ENCODE measurements at places on chromosomes 5 and 9.

DNA sequence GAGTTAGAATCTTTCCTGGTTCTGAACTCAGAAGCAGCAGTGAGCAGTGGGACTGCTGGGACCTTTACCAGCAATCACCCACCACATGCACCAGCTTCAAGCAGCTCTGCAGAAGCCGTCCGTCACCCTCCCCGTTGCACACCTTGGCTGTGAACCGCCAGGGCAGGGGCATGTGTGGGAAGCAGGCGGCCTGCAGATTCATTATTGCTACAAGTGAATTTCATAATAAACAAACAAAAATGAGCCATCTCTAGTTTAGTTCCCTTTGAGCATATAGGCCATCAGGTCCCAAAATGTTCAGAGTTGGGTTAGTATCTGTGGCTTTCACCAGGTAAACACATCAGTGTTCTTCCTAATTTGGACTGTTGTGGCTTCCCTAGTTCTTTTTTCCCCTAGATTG is 17.5 kb downstream of the PALM2AKAP2 start:
- no peak for DNase-seq

DNA sequence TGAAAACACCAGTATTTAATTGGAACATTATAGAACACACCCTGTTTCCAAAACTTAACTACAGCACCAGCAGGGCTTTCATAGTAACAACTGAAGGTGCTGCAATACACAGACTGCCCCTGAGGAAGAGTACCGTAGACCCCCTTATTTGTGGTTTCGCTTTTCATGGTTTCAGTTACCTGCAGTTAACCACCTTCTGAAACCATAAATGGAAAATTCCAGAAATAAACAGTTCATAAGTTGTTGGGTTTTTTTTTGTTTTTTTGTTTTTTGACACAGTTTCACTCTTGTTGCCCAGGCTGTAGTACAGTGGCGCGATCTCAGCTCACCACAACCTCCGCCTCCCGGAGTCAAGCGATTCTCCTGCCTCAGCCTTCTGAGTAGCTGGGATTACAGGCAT is 9.5 kb upstream of the GLDC start:
- DNase-seq, result no peak

GRCh38 chr5:116652196-116652729 is 77.6 kb upstream of the SEMA6A start:
- peak; percentile 20 for DNase-seq

DNA sequence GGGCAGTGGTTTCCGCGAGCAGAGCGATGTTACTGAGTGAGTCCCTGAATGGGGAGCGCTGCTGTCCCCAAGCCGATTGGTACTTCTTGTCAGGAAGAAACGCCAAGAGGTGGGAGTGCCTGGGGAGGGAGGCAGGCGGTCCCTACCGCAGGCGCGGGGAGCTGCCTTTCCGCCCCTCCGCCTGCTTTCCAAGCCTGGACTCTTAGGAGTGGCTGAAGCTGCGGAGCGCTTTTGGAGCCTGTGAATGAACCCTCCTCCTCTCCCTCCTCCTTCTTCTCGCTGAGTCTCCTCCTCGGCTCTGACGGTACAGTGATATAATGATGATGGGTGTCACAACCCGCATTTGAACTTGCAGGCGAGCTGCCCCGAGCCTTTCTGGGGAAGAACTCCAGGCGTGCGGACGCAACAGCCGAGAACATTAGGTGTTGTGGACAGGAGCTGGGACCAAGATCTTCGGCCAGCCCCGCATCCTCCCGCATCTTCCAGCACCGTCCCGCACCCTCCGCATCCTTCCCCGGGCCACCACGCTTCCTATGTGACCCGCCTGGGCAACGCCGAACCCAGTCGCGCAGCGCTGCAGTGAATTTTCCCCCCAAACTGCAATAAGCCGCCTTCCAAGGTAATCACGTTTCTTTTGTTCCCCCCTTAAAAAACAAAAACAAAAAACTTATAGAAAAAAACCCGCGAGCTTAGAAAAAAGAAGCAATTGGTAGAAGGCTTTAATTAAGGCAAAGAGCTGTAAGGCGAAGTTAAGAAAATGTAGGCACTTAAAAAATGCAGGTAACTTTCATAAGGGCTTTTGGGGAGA is at the start of gene VCAN:
VCAN (plus strand) TSS at position 340 of the 808 bp plus-strand sequence. CDS start 11,775 bp downstream, outside the sequence.
- peak; percentile 78 for DNase-seq

- no peak for DNase-seq
Observed at GRCh38 chr9:123426406-123426805, 70.4 kb downstream of the CRB2 start.

DNA sequence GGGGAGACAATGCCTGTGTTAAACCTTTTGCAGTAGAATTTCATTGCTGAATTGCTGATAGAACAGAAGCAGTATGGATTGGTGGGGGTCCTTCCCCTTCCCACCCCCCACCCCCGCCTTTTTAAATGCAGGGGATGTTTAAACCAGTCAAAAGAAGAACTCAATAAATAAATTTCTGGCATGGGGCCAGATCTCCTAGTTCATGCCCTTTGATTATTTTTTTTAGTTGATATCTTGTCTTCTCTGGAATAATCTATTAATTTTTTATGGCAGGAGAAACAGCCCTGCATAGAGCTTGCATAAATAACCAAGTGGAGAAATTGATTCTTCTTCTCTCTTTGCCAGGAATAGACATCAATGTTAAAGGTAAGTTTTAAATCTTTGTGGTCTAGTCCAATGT is 72.8 kb downstream of the SLF1 start:
- DNase-seq, result no peak

DNA sequence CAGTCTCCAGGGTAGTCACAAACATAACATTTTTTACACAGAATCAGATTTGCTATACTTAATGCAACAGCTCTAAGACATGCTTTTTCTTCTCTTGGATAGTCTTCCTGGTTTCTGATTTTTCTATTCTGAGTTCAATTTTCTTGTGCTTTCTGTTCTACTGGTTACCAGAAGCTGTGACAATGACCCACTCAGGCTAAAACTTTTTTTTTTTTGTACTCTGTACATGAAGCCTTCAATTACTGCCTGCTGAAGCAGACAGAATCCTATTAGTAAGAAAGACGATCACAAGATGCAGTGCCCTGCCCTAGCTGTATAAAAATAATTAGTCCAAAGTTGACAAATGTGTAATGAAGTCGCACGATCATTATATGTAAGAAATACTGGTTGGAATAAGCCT is 231.1 kb upstream of the TBCA start:
- DNase-seq, result no peak

- DNase-seq, result no peak
Observed at GRCh38 chr9:70962761-70963440, 158.5 kb downstream of the TRPM3 start.

- DNase-seq, result no peak
Observed at GRCh38 chr5:104171958-104172690, 609.5 kb upstream of the NUDT12 start.

- DNase-seq, result no peak
Observed at GRCh38 chr5:79059674-79060073, 9.8 kb downstream of the DMGDH start.

DNA sequence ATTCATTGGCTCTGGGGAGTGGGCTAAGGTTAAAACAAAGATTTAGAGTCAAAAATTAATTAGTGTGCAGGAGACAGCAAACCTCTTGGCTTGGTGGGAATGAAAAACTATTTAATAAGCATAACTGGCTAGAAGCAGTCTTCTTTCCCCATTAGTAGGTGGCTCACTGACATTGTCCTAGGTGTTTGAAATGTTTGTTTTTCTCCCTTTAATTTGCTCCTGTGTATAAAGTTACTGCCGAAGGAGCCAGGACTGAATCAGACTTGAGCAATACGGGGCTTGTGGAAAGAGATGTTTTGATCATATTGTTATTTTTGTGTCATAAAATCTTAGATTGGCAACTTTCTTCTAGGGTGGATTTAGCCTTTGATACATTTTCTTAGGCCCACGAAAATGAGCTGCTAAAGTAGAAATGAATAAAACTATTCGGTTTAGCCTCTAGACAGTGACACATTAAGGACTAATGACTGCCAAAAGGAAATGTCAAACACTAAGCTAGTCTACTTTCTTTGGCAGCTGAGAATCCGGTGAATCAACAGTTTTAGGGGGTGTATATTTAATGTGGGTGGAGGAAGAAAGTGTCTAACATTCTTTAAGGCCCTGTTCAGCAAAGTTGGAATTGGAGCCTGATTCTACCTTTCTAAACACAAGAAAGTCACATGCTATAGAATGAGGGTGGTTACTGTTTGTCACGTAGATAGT is 30.2 kb downstream of the LRRTM2 start:
- peak; percentile 22 for DNase-seq

DNA sequence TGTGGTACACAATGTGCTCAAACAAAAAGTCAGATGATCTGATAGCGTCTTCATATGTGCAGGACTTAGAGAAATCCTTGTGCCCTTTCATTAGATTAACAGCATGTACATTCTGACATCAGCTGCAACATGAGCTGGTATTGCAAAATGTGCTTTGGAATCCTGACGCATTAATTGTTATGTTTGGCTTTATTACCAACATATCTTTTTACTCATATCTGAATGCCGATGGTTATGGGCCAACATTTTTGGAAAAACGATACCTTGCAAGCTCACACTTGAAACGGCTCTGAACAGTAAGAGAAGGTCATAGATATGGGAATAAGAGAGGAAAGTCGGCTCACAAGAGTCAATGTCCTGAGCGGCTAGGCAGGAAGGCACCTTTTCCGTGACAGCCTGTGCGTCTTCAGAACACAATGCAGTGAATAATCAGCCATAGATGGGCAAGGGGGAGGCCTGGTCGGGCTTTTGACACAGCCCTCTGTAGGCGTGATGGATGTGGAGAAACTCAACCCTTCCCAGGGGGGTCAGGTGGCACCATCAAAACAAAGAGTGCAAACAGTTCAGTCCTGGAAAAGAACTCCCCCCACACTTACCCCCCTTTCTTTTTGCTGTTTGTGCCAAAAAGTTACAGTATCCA is 36.4 kb upstream of the GAS1 start:
- no peak for DNase-seq

- DNase-seq, result peak; percentile 97
Observed at GRCh38 chr5:132090107-132090506, 16.5 kb downstream of the CSF2 start.

DNA sequence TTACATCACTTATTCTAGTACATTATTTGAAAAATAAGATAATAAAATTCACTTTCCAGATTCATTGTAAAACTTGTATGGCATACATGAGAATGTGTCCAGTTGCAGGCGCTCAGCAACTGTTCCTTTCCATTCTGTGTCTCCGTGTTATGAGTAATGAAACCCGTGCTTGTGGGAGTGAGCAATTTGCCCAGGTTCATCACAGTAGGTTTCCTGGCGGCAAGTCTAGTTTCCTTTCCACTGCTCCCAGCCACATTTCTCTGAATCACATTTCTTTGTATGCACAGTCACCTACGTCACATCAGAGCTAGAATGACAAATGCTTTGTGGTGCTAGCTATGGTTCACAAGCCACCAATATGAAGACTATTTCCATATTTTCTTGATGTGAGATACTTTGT is 39.9 kb downstream of the MOCS2 start:
- DNase-seq, result peak; percentile 84

- no peak for DNase-seq
Observed at GRCh38 chr9:98602839-98603500, 105.8 kb downstream of the GABBR2 start.

GRCh38 chr5:42949348-42950115 is 90.6 kb downstream of the ANXA2R start:
- DNase-seq, result no peak

GRCh38 chr5:147481874-147482705 is 27.8 kb downstream of the DPYSL3 start:
- DNase-seq, result peak; percentile 61

- DNase-seq, result peak; percentile 39
Observed at GRCh38 chr9:4126996-4127395, 172.9 kb downstream of the GLIS3 start.

DNA sequence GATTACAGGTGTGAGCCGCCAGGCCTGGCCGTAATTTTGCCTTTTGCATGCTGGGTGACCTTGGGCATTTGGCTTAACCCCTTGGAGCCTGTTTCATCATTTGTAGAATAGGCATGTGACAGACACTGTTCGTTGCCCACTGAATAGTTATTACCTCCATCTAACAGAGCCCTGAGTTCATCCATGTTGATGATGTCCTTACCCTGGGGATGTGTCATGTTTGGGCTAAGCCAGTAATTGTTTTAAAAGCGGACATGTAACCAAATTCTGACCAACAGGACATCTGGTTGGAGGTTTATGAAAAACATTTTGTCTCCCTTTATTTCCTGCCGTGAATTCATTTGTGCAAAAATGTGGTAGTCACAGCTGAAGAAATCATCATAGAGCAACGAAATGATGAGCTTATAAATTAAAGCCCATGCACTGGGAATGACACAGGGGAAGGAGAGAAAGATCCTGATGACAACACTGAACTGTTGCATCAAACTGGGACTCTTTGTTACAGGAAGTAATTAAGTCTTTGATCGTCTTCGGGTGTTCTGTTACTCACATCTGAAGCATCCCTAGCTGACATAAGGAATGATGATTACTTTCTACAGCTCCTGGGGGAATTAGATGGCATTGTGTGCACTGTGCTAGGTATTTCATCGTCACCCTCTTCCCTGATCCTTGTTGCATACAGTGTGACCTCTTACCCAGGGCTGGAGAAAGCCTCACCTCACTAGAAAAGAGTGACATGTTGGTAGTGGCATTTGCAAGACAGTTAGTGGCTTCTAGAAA is 117.8 kb downstream of the FGF18 start:
- DNase-seq, result no peak

DNA sequence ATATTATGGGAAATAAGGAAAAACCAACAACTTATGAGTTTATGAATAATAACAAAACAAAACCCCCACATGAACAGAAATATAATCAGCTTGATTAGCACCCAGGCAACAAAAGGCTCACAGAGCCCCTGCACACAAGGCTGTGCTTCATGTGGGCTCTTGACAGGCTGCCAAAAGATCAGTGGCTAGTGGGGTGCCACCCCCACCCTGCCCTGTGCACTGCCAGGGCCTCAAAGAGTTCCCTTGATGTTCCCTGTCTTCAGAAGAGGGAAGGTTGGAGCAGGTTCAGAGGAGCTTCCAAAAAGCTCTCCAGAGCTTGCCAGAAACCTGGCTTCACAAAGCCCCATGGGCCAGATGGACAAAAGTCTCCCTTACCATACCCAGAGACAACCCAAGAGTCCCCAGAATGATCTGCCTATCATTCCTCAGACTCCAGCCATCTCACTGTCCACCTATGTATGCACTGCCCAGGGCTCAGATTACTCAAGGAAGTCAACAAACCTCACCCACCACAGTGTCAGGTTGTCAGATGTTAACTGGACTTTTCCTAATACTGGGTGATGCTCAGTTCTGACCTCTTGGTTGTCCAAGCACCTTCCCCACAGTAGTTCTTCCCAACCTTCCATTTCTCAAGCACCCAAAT is 87.5 kb downstream of the SIL1 start:
- no peak for DNase-seq

- no peak for DNase-seq
Observed at GRCh38 chr5:72358925-72359324, 38.8 kb downstream of the PTCD2 start.

GRCh38 chr5:177294632-177295031 is 8.9 kb downstream of the RAB24 start:
- DNase-seq, result no peak

DNA sequence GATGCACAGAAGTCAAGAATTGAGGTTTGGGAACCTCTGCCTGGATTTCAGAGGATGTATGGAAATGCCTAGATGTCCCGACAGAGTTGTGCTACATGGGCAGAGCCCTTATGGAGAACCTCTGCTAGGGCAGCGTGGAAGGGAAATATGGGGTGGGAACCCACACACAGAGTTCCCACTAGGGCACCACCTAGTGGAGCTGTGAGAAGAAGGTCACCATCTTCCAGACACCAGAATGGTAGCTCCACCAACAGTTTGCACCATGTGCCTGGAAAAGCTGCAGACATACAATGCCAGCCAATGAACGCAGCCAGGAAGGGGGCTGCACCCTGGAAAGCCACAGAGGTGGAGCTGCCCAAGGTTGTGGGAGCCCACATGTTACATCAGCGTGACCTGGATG is 104.5 kb downstream of the STK32A start:
- DNase-seq, result no peak

- DNase-seq, result no peak
Observed at GRCh38 chr9:36208521-36209253, 18.0 kb downstream of the CLTA start.

Measured in RCC 7860 (cell line).